ENCODE measurements at places on chromosomes 6 and 20.

DNA sequence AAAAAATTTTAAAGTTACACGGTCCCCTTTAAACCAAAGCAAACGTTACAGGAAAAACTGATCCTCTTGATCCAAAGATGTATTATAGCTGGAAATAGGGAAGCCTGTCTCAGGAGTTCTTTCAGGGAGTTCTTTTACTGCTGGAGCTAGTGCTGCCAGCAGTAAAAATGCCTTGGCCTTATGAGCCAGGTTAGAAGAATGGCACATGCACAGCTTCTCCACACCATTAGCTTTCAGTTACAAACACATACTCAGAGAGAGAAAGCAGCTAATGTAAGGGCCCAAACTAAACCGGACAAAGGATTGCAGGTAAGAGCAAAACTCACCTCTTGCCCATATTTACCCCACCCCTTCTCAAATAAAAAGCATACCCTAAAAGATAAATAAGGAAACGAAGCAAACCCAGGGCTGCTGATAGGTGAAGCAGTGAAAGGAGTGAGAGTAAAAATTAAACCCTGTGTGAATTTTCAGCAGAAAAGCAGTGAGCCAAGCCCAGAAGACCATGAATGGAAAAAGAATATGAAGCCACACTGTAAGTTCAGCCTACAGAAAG is 19.0 kb downstream of the TBC1D20 start:
- no peak for DNase-seq

GRCh38 chr6:38990475-38990874 is 58.1 kb upstream of the GLP1R start:
- DNase-seq, result no peak

- DNase-seq, result peak; percentile 90
Measured at GRCh38 chr6:141552463-141552862, 580.3 kb upstream of the GJE1 start.

GRCh38 chr20:641516-641875 is 11.5 kb downstream of the SRXN1 start:
- no peak for DNase-seq

DNA sequence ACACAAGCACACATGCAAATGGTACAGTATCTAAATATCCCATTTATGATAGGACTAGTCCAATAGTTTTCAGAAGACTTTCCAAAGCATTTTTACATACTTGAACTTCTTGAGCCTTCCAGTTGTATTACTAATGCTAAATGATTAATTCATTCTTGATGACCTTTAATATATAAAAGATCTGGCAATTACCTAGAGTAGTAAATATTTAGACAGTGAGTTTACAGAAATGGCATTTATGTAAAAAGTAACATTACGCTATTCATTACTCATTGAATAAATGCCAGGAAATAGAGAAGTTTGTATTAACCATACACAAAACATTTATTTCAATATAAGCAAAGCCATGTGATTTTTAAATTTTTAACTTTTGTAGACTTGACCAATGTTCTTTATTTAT is 158.8 kb downstream of the DST start:
- no peak for DNase-seq
